DMS 273 treated with DMSO at 0.1 percent for 48 hours (cell line): ENCODE measurements at places on chromosomes 13 and 19.

- DNase-seq, result no peak
Measured at GRCh38 chr19:51501594-51502263, at the start of gene SIGLEC12. Gene SIGLEC12, minus strand, starts transcription at chr19:51501800. Its CDS starts 67 bp downstream, at chr19:51501733.

DNA sequence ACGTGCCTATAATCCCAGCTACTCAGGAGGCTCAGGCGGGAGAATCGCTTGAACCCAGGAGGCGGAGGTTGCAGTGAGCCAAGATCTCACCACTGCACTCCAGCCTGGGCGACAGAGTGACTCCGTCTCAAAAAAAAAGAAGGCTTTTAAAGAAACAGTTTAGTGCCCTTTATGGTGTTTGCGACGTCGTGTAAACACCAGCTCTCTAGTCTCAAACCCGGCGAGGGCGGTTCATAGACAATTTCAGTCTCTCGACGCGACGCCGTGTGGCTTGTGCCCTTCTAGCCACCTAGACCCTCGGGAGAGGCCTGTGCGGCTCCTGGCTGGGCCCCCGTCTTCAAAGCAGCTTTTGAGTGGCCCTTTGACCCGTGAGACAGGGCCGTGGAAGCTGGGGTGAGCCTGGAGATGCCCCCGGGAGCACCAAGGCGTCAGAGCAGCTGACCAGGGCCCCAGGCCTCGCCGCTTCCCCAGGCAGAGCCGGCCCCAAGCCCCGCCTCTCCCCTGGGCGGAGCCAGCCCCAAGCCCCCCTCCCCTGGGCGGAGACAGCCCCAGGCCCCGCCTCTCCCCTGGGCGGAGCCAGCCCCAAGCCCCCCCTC is 5.0 kb upstream of the MADCAM1 start:
- no peak for DNase-seq

GRCh38 chr19:7751157-7751783 is 3.9 kb upstream of the CD209 start:
- no peak for DNase-seq

- no peak for DNase-seq
Measured at GRCh38 chr19:48461982-48462655, 6.7 kb downstream of the KCNJ14 start.

- DNase-seq, result no peak
Measured at GRCh38 chr13:110124201-110124940, 182.6 kb downstream of the COL4A1 start.

DNA sequence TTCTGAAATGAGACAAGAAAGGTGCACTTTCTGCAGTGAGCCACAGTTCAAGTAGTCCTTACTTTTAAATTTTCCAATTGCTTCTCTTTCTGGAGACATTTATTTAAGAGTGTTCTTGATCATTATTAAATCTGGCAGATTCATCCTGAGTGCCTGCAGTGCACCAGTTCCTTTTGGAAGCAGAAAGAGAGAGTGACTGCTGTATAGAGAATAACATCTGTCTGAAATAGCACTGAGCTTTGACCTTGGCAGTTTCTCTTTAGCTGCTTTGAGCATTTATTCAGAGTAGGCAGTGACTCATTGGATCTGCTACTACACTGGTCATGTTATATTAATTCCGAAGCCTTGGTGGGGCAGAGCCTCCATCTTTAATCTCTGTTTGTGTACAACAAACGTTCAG is 1373.7 kb downstream of the PCDH9 start:
- DNase-seq, result no peak

DNA sequence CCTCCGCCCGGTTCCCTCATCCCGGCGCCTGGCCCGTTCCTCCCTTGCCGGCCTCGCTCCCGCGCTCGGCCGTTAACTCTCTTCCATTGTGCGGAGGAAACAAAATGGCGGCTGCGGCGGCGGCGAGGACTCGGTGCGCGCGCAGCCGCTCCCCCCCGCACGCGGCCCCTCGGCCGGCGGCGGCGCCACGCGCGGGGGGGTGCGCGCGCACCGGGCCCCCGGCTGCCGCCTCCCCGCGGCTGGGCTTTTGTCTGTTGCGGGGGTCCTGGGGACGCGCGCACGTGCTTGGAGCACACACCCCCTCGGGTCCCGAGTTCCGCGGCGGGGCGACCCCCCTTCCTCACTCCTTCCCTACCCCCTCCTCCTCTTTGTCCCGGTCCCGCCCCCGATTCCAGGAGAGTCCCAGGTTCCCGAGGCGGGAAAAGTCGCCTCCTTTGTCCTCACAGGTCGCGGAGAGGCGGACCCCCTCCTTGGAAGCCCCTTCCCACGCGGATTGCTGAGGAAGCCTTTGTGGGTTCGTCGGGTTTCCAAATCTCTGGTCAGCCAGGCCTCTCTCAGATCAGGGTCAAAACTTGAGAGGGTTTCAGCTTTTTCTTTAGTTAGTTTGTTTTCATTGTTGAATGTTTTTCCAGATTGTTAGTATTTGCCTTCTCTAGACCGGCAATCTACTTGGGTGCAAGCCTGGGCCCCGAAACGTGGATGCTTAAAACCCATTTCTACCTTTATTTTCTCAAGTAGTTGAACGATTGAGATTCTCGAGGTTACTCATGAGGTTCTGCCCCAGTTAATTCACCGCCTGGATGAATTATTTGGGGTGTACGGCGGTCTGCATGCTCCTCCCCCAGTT is 687 bp downstream of the ILF3 start:
- DNase-seq, result no peak

DNA sequence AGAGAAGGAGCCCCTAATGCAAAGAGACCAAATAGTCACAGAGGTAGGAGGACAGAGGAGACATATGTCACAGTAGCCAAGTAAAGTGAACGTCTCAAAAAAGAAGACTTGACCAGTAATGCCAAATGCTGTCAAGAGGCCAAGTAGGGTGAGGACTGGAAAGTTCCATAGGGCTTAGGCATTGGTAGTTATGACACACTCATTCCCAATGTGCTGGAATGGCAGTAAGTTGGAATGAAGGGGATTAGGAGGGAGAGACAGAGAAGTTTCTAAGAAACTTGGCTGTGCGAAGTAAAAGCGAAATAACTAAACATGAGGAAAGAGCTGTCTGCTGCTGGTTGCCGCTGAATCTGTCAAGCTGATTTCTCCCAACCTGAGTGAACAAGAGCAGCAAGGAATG is 14.9 kb upstream of the FRY start:
- no peak for DNase-seq

DNA sequence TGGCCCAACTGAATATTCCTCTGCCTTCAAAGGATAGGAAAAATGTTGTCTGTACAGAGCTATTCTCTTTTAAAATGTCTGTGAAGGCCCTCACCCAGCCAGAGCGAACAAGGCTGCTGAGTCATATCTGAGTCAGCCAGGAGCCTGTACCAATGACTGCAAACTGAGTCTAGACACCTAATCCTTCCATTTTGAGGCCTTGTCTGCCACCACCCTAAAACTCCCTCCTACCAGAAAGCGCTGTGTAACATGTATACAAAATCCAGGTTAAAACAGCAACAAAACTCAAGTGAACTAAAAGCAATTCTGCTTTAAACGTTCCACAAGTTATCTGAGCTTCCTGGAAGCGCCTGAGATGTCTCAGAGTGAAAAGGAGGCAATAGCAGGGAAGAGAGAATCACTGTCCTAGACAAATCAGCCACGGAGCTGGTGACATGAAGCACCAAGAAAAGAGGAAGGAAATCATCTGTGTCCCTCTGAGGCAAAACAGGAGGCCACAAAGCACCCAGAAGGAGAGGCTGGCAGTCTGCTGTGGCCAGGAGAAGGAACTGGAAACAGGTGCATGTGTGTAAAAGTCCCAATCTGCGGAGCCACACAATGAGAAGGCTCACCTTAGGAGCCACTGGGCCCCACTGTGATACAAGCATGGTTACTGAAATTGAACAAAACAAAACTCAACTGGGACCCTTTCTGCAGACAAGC is 10.2 kb downstream of the DHRS12 start:
- DNase-seq, result no peak

GRCh38 chr19:53147645-53148044 is 11.2 kb downstream of the ZNF347 start:
- DNase-seq, result no peak

DNA sequence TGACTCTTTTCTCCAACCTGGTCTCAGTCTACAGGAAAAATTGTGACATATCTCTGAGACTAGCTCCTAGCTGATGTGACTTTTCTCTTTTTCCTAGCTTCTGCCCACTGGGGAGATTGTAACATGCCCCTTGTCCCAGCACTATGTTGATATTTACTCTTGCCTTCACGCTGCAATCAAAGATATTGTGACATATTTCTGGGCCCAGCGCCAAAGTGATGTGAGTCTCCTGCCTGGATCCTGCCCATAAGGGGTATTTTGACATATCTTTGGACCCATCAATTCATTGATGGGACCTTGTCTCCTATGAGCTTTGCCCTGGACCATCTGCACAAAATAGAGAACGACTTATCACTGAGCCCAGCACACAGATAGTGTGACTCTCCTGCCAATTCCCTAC is 41.1 kb downstream of the ZNF729 start:
- no peak for DNase-seq

- no peak for DNase-seq
Measured at GRCh38 chr19:7888826-7889217, 512 bp downstream of the LRRC8E start.

DNA sequence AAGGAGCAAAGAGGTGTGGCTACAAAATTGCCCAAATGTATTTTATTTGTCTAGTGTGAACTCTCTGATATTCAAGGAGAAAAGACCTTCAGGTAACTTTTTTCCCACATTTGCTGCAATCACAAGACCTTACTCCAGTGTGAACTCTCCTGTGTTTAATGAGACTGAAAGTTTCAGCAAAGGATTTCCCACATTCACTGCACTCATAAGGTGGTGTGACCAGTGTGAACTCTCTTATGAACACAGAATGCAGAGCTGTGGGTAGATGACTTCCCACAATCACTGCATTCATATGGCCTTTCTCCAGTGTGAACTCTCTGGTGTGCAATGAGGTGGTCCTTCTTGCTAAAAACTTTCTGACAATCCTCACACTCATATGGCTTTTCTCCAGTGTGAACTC is 16.4 kb downstream of the ZNF814 start:
- DNase-seq, result no peak

- no peak for DNase-seq
Measured at GRCh38 chr19:33698576-33699435, 77.1 kb downstream of the CHST8 start.

DNA sequence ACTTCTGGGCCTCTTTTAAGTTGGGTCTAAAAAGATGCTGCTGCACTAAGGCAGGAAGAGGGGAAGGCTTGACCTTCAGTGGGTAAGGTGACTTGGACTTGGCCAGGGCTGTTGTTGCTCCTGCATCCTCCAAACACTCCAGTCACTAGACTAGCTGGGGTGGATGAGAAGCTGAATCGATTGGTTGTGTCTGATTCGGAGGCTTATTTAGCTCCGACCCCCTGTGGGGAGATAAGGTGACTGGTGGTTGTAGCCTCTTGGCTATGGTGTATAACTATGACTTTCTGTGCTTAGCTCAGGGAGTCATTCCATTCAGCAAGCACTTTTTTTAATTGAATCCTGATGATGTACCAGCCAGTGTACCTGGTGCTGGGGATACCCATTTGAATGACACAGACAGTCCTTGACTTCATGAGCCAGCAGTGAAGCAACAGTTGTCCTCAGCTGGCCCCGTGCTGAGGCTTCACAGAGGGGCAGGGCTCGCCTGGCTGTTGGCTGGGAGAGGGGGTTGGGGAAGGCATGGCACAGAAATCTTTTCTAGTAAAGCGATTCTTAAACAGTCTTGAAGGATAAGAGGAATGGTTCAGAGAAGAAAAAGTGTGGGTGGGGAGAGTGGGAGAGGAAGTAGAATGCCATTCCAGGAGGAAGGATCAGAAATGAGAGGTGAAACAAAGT is 9.9 kb downstream of the PCDH8 start:
- no peak for DNase-seq

GRCh38 chr19:46979126-46980105 is 40.2 kb upstream of the NPAS1 start:
- peak; percentile 14 for DNase-seq

- DNase-seq, result no peak
Measured at GRCh38 chr19:45153339-45154063, 7.3 kb downstream of the NKPD1 start.

- no peak for DNase-seq
Measured at GRCh38 chr13:29801737-29802305, 48.6 kb downstream of the UBL3 start.

DNA sequence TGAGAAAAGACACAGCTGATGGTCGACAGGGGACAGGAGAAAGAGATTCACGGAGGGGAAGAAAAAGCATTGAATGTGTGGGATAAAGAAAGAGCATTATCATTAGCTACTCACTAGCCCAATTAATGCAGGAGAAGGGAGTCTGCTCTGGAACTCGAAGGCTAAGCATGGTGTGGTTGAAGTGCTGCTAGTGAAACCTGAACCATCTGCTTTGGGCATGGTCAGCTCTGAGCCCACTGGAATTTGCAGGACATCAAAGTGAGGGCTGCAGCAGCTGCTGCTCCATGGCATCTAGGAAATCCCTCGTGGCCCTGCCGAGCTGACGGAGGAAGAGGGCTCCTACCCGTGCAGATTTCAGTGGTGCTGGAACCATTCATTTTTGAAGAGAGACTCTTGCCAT is 320.3 kb downstream of the ATP8A2 start:
- DNase-seq, result no peak

GRCh38 chr13:30737511-30738337 is 2.4 kb downstream of the ALOX5AP start:
- DNase-seq, result no peak

GRCh38 chr13:73849292-73849691 is 284.9 kb downstream of the KLF12 start:
- no peak for DNase-seq

DNA sequence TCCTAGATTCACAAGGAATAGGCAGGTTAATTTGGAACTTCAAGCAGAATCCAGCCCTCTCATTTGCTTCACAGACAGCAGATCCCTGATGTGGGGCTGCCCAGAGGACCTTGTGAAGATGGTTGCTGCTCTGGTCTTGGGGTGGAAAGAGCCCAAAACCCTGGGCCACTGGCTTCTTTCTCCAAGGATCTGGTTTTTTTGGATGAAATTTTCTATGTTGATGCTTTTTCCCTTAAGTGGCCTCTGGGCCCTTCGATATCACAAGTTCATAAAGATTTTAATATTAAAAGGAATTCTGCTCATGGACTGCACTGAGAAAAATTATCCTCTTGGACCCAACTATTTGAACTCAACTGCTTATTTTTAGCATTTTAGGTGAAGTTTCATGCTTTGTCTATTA is 421.1 kb downstream of the KLF5 start:
- DNase-seq, result no peak

DNA sequence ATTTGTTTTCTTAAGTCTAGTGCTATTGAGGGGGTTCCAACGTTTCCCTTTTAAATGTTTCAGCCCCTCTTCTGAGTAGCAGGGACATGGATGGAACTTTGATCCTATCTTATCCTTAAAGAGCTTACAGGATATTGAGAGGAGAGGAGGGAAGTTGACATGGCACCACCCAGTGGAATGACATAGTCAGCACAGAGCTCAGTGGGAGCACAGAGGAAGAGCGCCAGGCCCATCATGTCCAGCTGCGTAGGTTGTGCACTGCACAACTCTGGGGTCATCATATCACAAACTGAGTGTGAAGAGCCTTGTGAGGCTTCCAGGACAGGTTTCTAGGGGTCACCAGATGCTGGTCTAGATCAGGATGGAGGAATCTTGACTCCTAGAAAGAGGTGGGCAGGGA is 4.6 kb upstream of the CDC42EP5 start:
- DNase-seq, result no peak

GRCh38 chr13:83839146-83839545 is 43.1 kb downstream of the SLITRK1 start:
- no peak for DNase-seq

GRCh38 chr13:99355267-99356011 is 48.2 kb upstream of the GPR183 start:
- no peak for DNase-seq
